ENCODE measurements at places on chromosomes 5 and 9.

- no peak for DNase-seq
Observed at GRCh38 chr5:96326902-96327301, 106.1 kb downstream of the PCSK1 start.

DNA sequence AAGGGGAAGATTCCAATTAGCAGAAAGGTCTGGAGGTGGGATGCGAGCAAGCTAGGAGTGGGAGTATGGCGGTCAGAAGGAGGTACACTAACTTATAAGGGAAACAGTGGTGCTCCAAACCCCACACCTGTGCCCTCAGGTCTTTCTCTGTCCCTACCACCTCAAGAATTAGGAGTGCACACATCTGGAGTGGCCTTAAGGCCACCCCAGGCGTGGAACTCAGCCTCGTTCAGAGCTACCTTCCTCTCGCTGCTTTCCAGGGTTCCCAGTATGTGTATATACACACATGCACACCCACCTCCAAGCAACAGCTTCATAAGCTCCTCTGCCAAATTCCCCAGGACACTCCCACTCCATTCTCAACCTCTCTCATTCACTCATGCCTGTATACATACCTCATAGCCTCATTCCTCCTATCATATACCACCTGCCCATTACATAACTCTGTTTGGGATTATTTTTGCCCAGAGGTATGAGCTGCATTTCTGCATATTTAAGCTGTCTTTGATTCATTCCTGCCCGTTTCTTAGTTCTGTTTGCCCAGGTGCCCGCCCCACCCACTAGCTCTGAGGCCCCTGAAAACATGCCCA lies 118.7 kb downstream of the PSD2 start:
- DNase-seq = no peak

GRCh38 chr5:100900796-100901781 lies 2.0 kb downstream of the ST8SIA4 start:
- DNase-seq = peak; percentile 41

- no peak for DNase-seq
Observed at GRCh38 chr5:67358186-67358585, 161.6 kb upstream of the CD180 start.

DNA sequence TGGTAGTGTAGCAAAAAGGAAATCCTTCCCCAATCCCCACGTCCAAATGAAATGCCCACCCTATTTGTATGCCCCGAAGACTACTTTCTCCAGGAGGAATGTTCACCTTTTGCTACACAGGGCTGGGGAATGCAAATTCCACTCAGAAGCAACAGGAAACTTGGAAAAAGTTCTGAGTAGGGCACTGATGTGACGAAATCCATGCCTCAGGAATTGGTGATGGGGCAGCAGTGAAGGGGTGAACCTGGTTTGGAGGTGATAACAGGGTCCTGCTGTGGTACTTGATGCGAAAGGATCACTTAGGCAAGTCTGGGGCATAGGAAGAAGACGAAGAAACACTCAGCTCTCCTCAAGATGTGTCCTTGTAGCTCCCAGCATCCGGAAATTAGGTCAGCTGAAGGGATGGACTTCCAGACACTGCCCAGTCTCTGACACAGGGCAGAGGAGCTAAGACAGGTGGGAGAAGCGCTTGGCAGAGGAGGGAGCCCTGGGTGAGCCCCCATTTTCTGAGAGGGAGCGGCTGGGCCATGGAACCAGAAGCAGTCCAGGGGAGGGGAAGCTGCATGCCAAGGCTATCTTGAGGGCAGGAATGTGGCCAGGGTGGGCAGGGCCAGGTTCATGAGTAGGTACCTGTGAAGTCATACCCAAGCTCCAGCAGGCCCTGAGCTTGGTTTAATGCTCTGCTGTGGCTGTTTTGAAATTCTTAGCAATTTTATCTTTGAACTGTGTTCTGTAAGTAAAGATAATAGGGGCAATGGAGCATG lies 22.2 kb upstream of the MVB12B start:
- DNase-seq = no peak

DNA sequence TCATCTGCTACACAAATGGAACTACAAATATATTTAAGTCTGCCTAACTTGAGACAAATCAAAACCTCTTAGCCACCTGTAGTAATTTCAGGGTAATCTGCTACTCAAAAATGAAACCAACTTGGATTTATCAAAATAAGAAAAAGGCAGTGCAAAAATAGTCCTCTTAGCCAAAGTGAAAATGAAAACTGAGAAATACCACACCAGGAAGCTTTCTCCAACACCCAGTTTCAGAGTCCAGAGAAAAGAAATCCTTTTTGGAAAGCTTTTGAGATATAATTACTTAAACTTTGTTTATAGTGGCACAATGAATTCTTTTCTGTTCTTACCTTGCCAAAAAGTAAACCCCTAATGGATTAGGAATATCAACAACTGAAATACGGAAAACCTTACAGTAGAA lies 990.4 kb downstream of the EFNA5 start:
- no peak for DNase-seq

- DNase-seq = no peak
Observed at GRCh38 chr5:170059221-170059620, 46.5 kb upstream of the FOXI1 start.

DNA sequence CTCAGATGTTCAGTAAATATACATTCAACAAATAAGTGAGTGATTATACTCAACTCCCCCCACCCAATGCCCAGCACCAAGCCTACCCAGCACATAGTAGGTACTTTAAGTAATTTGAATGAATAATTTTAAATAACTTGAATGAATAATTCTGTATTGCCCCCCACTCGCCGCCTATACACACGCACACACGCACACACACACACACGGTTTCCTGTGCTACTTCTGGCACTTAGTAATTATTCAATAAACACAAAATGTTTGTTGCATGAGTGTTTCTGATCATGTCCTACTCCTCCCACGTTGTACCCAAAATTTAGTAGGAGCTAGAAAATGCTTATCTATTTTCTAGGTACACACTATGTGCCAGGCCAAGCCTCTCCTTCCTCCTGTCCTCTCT lies 16.2 kb downstream of the PCDH12 start:
- no peak for DNase-seq

DNA sequence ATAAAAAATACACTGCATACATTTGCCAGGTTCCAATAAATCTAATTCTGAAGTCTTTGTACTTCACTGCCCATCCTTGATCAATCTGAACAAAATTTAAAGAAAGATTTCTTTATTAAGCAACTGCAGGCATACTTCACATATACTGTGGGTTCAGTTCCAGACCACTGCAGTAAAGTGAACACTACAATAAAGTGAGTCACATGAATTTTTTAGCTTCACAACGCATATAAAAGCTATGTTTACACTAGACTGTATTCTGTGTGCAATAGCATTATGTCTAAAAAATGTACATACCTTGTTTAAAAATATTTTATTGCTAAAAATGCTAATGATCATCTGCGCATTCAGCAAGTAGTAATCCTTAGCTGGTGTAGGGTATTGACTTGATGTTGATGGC lies 52.1 kb downstream of the SSBP2 start:
- no peak for DNase-seq

GRCh38 chr9:68678430-68678829 lies 26.6 kb upstream of the PIP5K1B start:
- DNase-seq = no peak

- no peak for DNase-seq
Observed at GRCh38 chr9:16309469-16310271, 560.8 kb downstream of the BNC2 start.

DNA sequence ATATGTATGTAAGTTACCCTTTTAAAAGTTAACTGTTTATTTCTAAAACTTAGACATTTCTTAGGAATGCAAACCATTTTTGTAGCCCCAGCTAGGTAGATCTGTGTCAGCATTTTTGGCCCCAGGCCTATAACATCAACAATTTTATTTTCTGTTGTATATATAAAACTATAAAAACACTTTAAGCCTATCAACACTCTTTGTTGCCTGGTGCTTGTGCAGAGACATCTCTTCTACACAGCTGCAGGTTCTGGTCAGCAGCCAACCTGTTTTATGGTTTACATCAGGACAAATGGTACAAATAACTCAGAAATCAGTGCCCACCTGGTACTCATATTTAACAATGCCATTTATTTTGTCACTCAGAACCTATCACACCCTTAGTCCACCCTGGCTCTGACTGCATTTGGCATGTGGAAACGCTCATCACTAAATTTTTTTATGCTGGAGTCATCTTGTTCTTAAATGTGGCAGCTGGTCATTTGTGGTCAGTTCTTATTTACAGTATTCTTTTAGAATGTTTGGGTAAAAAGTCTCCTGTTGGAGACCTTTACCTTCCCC lies 173.4 kb downstream of the DNAH5 start:
- DNase-seq = no peak

DNA sequence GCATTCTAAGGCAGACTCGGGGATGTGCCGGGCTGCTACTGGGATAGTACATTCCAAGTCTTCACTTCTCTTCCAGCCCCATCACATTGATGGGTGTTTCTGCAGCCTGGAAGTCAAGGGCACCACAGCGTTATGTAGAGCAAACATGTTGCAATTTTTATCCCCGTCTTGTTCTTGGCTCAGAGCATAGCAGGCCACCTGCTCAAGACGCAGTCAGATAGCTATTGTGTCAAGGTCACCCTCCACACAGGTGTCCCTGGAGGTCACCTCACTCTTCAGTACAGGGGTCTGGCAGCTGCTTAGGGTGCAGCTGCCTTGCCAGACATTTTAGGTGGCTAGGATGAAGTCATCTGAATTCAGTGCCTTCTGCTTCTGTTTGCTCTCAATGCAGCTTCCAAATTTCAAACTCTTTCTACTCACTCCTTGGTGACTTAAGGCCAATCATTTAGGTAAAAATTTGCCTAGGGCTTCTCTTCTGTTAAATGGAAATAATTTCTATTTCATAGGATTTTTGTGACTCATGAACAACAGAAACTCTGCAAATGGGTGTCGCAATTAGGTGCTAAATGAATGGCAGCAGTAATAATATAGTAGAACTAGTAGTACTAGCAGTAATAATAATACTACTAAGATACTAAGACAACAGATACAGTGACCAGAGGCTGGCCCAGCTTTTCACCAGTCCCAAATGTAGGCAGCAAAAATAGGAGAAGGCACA lies 24.3 kb downstream of the KCNV2 start:
- no peak for DNase-seq

GRCh38 chr5:158198636-158199035 lies 339.7 kb upstream of the CLINT1 start:
- DNase-seq = no peak

DNA sequence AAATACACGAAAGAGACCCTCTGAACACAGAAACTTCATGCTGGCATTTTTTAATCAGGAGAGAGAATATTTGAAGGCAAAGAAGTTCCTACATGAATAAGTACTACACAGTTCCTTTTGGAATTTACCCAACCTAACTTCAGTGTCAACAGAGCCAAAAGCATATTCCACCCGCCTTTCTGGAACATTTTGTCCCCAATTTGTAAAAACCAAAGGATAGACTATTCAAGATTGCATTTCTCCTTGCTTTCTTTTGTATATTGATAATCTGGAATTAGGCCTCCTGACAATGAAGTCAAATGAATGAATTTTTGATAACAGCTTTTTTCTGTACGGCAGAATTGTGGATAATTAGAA lies 39.4 kb upstream of the TRAF1 start:
- no peak for DNase-seq

GRCh38 chr5:32076699-32077695 lies 97.1 kb downstream of the GOLPH3 start:
- DNase-seq = no peak

DNA sequence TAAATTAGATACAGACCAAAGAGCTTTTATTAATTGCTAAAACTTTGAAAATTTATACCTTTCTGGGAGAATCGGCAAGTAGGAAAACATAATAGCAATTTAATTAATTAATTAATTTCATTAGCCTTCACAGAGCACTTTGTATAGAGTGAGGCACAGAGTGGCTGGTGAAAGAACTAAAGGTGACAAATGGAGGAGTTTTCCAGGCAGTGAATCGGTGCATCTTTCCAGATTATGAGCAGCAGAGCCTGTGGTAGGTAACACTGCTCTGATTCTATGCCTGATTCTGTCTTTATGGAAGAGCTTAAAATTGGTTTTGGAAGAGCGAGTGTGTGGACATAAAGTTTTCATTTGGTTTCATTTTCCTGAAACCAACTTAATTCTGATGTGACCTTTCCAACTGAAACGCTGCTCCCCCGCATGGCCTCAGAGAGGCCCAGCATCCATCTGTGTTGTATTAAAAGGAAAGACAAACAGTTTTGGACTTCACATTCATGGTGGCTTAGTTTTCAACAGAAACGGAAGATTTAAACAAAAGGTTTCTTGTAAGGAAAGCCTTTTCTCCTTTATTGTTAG lies 188.9 kb upstream of the RPS23 start:
- no peak for DNase-seq

DNA sequence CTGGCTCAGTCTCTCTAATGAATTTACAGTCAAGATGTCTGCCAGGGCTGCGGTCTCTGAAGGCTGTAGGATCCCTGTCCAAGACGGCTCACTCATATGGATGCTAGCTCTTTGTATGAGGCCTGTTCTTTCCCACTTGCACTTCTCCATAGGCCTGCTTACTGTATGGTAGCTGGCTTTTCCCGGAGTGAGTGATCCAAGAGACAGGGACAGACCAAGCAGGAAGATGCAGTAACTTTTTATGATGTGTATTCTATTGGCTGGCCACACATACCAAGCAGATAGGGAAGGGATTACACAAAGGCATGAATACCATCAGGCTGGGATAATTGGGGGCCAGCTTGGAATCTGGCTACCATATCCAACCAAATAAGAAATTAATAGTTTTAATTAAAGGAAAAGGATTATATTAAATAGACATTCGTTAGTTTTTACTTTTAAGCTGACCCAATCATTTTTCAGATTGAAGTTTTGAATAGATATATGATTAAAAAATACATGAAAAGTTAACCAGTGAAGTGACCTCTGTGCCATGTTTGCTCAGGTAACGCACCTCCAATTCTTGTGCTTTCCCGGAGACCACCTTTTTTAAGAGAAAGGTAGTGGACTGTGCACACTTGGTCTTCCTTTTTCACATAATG lies 20.6 kb downstream of the NSD1 start:
- DNase-seq = no peak

DNA sequence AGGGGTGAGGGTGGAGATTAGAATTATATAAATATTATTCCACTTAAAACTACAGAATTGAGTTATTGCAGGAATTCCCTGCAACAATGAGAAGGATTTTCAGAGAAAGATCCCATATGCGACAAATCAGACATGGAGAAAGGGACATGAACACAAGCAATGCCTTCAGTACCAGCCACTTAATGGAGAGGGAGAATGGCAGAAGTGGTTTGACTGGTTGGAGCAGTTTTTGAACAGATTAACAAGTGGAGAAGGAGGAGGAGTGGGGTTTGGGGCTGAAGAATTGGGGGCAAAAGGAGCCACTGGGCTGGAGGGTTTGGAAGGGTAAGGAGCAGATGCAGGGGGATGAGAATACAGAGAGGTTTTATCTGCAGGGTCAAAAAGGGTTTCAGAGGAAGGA lies 620.9 kb upstream of the PTPRD start:
- no peak for DNase-seq

DNA sequence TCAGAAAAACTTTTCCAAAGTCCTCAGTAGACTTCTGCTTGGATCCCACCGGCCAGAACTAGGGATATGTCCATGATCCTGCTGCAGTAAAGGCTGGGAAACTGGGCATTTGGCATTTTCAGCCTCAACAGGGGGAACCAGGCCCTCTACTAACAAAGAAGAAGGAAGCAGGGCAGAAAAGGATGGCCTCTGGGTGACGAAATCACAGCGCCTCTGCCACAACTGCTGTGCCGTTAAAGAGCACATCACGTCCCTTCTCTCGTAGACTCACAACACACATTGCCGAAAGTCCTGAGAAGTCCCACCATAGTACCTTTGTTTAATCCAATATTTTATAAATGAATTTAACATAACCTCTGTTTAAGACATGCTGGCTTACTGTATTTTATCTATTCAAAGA lies 10.4 kb upstream of the AFAP1L1 start:
- DNase-seq = no peak

- DNase-seq = no peak
Observed at GRCh38 chr5:143618141-143618540, 193.8 kb upstream of the HMHB1 start.

Measured in head of caudate nucleus (tissue), 42 donors.